ENCODE measurements at places on chromosomes 2 and 18.

DNA sequence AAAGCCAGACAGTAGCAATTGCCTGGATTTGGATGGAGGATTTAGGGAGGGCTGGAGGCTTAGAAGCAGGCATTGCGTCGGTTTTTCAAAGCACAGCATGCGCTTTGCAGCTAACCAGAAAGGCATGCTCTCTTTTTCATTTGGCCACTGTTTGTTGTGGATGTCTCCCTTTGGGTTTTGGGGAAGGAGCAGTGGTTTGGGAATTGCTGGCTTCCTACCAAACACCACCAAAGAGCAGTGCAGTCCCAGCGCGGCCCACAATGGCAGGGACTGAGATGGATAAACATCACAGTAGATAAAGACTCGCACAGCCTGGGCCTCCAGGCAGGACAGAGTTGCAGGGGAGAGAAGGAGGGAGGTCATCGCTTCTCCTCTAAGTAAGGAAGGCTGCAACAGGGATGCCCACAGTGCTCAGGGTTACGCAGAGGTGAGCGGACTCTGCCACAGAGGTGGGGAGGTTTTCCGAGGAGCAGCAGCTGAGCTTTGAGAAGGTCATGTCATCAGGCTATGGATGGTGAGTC lies 148.5 kb downstream of the MYT1L start:
- DNase-seq: no peak

DNA sequence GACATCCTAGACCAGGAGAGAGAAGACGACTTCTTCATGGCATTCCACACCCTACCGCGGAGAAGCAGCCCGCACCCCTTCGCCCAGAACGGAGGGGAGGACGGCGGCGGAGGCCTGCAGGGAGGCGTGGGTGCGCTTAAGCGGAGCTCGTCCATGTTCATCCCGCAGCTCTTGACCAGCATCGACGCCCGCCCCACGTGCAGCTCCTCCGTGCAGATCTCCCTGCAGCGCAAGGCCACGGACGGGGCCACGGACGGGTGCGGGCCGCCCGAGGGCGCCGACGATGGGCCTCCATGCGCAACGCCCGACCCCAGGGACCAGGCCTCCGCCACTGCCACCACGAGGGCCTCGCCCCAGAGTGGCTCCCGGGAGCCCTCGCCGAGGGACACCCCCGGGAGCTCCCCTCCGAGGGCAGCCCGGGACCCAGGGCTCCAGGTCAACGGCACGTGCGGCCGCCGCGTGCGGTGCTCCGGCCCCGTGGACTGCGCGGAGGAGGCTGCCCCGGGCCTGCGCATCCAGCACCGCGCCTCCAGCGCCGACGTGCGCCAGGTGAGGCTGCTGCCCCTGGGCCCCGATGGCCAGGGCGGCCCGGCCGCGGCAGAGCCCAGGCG lies 211.8 kb downstream of the NEDD4L start:
- no peak for DNase-seq

DNA sequence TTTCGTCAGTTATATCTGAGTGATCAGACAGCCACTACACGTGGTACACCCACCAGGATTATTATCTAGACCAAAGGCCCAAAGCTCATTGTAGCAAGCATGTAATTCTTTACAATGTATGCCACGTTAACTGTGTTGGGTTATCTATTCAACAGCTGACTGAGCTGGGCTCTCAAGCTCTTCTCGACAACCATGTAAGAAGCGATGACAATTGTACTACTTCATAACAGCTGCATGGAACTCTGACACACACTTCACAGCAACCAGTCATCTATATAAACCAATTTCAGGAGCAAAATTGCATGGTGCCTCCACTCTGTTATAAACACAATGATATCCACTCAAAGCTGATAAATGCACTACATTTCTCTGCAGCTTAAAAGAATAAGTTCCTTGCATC lies 701.8 kb downstream of the NR4A2 start:
- no peak for DNase-seq

- no peak for DNase-seq
Measured at GRCh38 chr2:72220170-72220569, 72.5 kb upstream of the CYP26B1 start.

- DNase-seq: no peak
Measured at GRCh38 chr2:104863468-104864279, 9.8 kb downstream of the POU3F3 start.

- DNase-seq: no peak
Measured at GRCh38 chr18:4077721-4078120, 377.4 kb downstream of the DLGAP1 start.

DNA sequence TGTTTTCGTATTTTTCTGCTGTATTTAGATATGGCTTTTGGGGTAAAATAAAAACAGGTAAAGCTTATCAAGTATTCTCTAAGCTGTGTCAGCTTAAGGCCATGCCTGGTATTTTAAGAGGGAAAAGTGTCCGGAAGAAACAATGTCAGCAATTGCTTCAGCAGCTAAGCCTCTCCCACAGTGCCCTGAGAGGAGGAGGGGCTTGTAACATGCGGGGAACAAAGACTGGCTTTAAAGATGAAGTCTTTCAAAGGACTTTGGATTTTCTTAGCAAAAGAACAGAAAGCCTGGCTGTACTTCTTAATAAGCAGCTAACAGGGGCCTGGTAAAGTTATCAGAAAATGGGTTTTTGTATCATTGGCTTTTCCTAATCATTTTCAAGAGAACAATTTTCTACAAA lies 102.8 kb downstream of the PXDN start:
- no peak for DNase-seq

GRCh38 chr2:45888167-45888566 lies 236.7 kb downstream of the PRKCE start:
- no peak for DNase-seq

DNA sequence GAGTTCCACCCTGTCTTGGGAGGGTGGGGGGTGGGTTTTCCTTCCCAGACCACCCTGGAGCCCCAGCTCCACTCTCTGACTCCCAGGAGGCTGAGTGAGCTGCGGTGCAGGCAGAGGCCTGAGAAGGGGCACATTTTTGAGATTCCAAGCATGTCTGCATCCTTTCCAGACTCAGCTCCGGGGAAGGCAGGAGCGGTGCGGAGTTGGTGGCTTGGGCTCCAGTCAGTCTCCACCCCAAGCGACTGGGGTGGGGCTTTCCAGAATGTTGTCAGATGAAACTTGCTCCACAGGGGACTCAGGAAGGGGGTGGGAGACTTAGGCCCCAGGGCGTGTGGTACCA lies 44.2 kb upstream of the HS6ST1 start:
- DNase-seq: no peak

- no peak for DNase-seq
Measured at GRCh38 chr18:35573531-35573930, 8.0 kb upstream of the GALNT1 start.

GRCh38 chr2:9708683-9709538 lies 78.1 kb upstream of the YWHAQ start:
- no peak for DNase-seq

DNA sequence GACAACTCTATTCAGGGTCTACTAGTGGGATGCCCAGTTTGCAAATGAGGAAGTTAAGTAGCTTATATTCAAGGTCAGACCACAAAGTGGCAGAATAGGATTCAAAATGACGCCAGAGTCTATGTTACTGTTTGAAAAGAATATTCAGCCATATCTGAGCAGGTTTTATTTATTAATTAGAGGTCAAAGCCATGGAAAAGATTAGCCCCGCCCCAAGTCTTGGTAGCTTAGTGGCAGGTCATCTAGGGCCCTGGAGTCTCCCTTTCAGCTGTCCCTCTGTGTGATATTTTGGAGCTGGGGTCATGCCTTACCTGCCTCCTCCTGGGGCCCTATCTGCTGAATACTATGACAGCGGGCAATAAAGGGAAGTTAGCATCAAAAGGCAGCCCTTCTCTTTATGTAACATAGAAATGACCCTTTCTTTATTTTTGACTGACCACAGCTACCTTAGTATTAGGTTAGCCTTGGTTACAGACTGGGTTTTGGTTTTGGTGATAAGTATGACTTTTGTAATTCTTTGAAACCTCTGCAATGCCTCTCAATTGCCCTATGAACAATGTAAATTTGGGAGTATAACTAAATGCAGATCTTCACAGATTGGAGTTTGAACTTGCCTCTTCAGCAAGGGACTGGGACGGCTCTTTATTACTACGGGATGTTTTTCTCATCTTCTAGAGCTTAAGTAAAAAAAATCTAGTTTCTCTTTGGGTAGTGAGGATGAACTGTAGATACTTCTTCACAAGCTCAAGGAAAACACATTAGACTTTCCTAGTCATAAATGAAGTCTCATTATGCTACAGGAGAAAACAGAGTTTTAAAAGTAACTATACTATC lies 153.0 kb upstream of the ITGA4 start:
- DNase-seq: no peak

DNA sequence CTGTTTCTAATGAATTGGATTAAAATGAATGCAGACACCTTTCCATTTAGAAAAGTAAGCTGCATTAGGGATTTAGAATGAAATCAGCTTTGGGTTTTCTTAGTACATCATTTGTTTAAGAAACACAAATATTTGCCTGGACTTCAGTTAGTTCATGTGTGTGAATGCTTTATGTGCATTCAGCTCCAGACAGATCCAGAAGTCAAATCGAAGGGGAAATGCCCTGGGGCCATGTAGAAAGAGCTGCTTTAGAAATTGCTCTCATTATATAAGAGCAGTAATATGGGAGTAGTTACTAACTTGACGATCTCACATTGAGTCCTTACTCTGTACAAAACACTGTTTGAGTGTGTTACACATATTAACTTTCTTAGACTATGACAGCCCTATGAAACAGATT lies 88.0 kb upstream of the TTC39C start:
- no peak for DNase-seq

DNA sequence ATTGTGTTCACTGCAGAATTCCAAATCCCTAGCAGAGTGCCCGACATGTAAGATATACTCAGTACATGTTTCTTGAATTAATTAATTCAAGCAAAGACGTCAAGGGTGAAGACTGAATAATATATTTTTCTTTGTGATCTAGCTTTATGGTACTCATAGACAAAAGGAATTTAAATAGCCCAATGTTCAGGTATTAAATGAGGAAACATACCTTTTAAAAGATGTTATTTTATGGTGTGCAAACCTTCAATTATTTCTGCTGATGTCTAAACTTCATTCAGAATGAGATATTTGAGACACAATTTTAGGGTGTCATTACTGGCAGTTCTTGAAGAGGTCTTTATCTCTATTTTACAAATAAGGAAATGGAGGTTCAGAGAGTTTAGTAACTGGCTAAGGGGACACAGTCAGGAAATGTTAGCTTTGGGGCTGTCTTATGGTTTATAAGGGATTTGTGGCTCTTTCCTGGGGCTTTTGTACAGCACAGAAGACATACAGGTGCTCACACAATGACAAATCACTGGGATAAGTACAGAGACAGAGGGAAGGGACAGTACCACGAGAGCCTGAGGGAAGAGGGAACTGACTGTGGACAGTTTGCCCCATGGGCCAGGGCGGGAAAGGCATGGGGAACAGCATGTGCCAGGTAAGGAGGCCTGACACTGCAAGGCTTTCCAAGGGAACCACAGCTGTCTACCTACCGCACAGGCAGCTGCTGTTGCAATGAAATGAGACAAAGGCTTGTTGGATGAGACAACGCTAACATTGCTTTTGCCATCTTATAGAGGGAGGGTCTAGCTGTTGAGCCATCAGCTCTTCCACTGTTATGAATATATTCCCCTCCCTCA lies 155.3 kb downstream of the DDX1 start:
- no peak for DNase-seq

- no peak for DNase-seq
Measured at GRCh38 chr18:57027190-57027708, 119.6 kb upstream of the BOD1L2 start.

- no peak for DNase-seq
Measured at GRCh38 chr2:22634167-22634566, 750.8 kb upstream of the KLHL29 start.

DNA sequence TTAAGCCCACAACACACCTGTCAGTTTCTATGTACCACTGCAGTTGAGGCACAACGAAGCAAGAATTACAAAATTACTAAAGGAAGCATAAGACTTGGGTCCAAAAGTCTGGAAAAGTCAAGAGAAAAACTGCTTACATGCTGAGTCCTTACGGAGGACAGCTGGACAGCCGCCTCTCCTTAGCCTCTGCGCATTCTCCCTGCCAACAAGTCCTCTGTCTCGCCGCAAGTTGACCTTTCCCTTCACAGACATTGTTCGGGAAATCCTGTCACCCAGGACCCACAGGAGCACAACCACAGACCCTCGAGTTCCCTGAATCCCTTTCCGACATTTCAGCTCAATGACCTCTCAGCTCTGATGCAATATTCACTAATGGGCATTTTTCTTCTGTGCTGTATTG lies 525.4 kb upstream of the SALL3 start:
- DNase-seq: no peak

GRCh38 chr2:106144621-106145331 lies 49.3 kb downstream of the UXS1 start:
- DNase-seq: no peak

GRCh38 chr2:84197901-84198300 lies 261.2 kb downstream of the SUCLG1 start:
- DNase-seq: no peak

DNA sequence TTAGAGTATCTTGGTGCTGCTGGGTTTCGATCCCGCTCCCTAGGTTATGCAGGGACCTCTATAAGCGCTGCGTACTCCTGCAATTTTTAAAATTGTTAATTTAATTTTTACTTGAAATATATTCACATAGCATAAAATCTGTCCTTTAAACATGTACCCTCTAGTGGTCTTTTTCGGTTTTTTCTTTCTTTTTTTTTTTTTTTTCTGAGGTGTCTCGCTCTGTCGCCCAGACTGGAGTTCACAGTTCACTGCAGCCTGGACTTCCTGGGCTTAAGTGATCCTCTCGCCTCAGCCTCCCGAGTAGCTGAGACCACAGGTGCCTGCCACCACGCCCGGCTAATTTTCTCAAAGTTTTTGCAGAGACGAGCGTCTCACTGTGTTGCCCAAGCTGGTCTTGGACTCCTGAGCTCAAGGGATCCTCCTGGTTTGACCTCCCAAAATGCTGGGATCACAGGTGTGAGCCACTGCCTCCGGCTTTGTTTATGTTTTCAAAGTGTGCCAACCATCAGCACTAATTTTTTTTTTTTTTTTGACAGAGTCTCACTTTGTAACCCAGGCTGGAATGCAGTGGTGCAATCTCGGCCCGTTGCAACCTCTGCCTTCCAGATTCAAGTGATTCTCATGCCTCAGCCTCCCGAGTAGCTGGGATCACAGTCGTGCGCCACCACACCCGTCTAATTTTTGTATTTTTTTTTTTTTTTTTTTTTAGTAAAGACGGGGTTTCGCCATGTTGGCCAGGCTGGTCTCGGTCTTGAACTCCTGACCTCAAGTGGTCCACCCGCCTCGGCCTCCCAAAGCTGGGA lies 585 bp upstream of the MOB1A start:
- DNase-seq: no peak

- DNase-seq: no peak
Measured at GRCh38 chr2:55992455-55992854, 68.9 kb upstream of the EFEMP1 start.

DNA sequence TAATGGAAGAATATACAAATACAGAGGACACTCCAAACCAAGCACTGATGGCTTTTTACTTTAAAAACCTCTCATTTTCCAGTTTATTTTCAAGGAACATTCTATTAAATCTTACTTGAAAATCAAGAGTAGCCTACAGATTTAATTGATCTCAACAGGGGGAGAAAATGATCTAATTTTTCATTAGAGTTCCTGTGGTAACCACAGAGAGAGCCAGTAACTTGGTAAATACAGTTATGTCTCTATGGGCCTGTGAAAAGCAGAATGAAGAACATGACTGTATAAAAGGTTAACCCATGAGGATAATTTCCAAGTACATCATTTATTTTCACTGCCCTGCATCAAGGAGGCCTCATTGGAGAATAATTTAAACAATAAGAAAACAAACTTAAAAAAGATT lies 39.8 kb upstream of the ITPRID2 start:
- DNase-seq: no peak

Data from NCI-H187 treated with DMSO at 0.1 percent for 48 hours (cell line).